ENCODE measurements at places on chromosomes 3 and 15.

DNA sequence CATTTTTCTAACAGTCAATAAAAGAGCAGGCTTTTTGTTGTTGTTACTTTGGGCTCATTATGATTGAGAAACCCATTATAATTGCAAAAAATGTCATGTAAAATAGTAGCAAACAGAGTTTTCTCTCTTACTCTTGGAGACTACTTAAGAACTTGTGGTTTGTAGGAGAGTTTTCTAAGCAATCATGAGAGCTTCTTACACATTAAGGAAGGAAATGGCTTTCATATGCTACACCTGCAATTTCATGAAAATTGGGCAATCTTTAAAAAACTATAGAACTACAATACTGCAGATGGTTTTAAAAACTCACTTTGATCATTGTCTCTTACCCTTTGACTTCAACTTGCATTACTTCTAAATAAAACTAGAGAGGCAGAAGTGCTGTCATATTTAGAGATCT lies 701.8 kb downstream of the ZPLD1 start:
- DNase-seq = no peak

GRCh38 chr15:78997981-78998499 lies 53.2 kb upstream of the CTSH start:
- no peak for DNase-seq

- DNase-seq = no peak
Measured at GRCh38 chr15:47929138-47929803, 191.5 kb upstream of the SLC24A5 start.

- DNase-seq = no peak
Measured at GRCh38 chr3:71690341-71690841, 34.8 kb downstream of the EIF4E3 start.

DNA sequence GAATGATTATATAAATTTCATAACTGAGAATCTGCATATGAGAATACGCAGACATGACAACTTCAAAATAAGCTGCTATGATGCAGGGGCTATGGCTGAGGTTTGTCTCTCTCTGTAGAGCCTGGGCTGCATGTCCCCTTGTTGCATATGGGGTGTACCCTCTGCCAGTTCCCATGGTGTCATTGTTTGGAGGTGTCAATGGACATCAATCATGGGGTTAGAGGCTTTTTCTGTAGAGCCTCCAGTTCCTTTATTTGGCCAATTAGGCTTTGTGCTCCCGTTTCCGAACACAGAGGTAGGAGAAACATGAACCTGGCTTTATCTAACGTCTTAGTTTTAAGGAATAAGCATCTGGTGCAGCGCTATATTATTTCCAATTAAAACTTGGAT lies 77.3 kb upstream of the RARB start:
- no peak for DNase-seq

- DNase-seq = no peak
Measured at GRCh38 chr3:158571969-158572765, 1.2 kb downstream of the MLF1 start.

Data from activated T-cell treated with anti-CD3 and anti-CD28 coated beads, Interleukin-2, amount 50 U/mL, for 24 hours (primary cell).